ENCODE measurements at places on chromosomes 1 and 21. TPM values are rescaled to one million over a fixed set of nuclear protein-coding genes. Genes with fewer than 3 reads are reported as not detected.

- no peak for DNase-seq
Measured at GRCh38 chr1:206588492-206588891, 23.8 kb downstream of the EIF2D start.

- DNase-seq = peak; percentile 51
Measured at GRCh38 chr1:36400825-36401601, 3.3 kb upstream of the LSM10 start.

DNA sequence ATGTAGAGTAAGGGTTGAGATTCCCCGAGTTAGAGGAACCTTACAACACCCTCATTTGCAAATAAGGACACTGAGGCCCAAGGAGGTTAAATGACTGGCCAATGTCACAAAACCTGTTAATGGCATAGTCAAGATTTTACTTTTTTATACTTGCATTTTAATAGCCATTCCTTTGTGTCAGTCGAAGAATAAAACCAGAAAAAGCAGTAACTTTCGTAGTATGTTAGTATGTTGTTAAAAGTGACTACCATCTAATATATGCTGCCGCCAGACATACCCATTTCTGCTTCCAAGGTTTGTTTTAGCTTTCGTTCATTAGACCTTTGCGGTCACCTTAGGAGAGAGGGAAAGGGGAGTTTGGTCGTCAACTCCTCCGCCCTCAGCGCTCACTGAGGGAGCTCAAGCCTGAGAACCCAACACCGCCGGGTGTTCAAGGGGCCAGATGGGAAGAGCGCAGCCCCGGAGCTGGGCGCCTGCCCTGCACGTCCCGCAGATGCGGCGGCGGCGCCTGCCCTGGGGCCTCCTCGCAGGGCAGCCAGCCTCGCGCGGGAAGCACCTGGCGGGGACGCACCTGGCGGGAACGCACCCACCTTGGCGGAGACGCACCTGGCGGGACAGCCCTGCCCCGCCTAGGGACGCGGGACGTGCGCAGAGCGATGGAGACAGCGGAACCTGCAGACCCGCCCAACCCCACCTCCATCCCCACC lies 466 bp downstream of the VPS26C start:
- peak; percentile 47 for DNase-seq

Gene SPRR2B
- polyA plus RNA-seq = not detected

DNA sequence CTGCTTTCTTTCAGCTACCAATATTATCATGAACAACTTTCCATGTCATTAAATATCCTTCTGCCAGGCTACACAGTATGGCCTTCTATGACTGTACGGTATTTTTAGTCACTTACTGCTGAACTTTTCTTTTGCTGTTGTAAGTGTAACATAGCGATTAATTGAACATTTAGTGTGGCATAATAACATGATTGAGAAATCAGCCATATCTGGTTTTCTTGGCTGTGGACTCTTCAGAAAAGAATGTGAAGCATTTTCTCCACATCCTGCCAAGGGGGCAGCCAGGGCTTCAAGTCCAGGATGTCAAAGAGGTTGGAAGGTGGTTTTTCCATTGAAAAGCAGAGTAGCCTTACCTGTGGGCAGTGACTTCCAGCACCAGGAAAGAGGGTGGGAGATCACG lies 8.8 kb upstream of the AHCYL1 start:
- no peak for DNase-seq

DNA sequence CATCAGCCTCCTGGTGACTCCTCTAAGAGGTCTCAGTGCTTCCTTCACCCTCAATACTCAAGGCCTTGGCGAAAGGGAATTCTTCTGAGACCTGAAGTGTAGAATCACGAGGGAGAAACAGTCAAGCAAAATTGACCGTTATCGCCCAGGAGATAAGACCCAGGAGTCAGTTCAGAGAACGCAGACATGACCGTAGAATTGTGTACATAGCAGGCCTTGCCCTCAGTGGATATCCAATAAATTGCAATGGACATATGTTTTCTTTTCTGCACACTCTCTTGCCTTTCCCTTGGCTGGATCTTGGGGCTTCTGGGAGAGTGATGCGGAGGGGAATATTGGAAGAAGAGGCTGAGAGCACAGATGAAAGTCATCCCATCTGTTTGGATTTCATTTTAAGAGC lies 15.7 kb upstream of the ETS2 start:
- no peak for DNase-seq

Gene AMY1C
- not detected for polyA plus RNA-seq

GRCh38 chr1:54249819-54250435 lies 50.0 kb downstream of the MRPL37 start:
- peak; percentile 79 for DNase-seq

Gene APOBEC4
- polyA plus RNA-seq = not detected

GRCh38 chr1:61670016-61670415 lies 54.9 kb downstream of the TM2D1 start:
- DNase-seq = no peak

GRCh38 chr21:44785620-44786335 lies 15.8 kb downstream of the UBE2G2 start:
- DNase-seq = no peak

- DNase-seq = peak; percentile 48
Measured at GRCh38 chr21:34351786-34352241, 12.0 kb upstream of the KCNE2 start.

DNA sequence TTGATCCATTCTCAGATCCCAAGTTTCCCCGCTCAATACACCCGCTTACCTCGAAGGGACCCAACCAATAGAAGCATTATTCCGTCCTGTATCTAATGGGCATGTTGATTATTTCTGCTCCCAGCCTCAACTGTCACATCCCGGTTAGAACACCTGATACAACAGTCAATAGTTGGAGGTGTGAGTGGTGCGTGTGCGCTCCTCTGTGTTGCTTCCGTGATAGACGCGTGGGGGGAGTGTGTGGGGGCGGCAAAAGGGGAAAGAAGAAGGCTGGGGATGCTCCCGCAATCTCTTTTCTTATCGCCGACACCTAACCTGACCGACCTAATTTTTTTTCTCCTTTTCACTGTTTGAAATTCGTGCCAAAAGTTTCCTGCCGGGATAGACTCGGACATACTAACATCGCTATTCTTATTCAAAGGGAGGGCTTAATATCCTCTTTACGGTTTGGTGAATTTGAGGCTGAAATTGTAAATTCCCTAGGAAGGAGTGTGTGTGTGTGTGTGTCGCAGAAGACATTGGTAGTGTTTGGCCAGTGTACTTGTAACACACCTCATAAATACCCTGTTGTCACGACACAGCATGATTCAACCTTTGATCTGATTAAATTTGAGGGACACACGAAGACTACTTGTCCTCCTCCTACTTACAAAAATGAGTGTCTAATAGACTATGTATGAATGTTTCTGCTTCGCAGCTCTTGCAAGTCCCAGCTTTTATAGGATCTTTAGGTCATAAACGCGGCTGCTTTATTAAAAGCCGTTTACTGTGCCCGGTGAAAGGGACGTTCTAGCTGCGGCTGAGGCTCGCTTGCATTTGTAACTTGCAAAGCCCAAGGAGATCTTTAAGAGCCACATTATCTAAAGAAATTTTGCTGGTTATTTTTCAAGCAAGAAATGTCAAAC lies 1.5 kb upstream of the PROX1 start:
- no peak for DNase-seq

Gene HUNK
- 6.3 TPM for polyA plus RNA-seq

Gene MYBPHL
- polyA plus RNA-seq = 0.94 TPM
